ENCODE measurements at places on chromosomes 12 and 14.

DNA sequence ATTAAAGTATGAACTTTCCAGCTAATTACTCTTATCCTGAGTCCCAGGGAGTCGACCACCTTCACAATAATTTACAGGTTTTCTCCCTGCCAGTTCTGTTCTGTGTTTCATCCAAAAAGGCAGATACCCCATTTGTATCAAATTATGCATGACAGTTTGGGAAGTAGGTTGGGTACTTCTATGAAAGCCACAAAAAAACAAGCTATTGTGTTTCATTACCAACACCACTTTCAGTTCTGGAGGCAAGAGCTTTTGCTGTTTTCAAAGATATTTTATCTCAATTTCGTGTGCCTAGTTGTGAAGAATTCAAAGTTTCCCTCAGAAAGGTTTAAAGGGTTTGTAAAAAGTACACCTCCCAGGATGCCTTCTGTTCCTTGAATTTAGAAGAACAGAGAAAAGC lies 557.4 kb downstream of the FLRT2 start:
- DNase-seq, result no peak

- DNase-seq, result no peak
Observed at GRCh38 chr12:117393656-117394055, 32.2 kb upstream of the NOS1 start.

DNA sequence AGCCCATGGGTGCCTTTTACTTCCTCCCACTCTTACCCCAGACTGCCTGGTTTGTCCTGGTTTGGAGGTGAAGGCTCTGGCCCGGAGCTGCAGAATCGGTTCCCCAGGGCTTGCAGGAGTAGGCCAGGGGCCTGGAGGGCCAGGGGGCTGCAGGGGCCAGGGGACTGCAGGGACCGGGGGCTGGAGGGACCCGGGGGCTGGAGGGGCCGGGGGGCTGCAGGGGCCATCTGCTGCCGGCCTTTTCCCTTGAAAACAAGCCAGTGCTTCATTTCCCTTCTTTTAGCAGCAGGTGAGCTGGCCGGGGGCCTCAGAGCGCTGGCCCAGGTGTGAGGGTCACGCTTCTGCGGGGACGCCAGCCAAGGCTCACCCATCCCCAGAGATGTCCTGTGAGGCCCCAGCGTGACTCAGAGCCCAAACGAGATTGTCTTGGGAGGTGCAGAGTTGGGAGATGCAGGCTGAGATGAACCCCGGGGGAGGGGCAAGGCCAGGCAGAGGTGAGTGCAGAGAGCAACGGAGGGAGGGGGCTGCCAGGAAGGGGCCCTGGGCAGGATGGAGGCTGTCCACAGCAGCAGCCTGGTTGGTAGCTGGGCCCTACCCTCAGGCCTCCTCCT lies 154.9 kb downstream of the KIF26A start:
- DNase-seq, result peak; percentile 2

DNA sequence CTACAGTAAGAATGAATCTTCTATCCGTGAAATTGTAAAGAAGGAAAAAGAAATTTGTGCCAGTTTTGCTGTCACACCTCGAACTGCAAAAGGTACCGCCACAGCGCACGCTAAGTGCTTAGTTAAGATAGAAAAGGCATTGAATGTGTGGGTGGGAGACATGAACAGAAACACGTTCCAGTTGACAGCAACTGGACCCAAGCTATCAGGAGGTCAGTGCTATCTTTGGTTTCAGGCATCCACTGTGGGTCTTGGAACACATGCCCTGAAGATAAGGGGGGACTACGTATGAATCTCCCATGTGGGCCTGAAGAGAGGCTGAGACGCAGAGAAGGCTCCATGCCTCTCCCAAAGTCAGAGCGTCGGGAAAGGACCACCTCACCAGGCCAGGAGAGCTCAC lies 9.8 kb downstream of the IFFO1 start:
- DNase-seq, result no peak

GRCh38 chr14:46404865-46405811 lies 246.4 kb downstream of the RPL10L start:
- DNase-seq, result no peak

DNA sequence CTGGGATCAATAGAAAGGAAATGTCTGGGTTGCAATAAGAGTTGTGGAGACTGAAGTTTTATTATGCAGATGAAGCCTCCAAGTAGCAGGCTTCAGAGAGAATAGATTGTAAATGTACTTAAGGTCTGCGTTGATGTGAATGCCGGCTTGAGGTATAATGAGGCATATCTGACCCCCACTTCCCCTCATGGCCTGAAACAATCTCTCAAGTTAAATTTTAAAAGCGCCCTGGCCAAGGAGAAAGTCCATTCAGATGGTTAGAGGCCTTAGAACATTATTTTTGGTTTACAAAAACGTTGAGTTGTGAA lies 28.3 kb upstream of the HIGD1C start:
- no peak for DNase-seq

- DNase-seq, result no peak
Observed at GRCh38 chr14:26959972-26960660, 362.3 kb upstream of the NOVA1 start.

GRCh38 chr12:6606331-6607131 lies 648 bp downstream of the CHD4 start:
- peak; percentile 49 for DNase-seq

DNA sequence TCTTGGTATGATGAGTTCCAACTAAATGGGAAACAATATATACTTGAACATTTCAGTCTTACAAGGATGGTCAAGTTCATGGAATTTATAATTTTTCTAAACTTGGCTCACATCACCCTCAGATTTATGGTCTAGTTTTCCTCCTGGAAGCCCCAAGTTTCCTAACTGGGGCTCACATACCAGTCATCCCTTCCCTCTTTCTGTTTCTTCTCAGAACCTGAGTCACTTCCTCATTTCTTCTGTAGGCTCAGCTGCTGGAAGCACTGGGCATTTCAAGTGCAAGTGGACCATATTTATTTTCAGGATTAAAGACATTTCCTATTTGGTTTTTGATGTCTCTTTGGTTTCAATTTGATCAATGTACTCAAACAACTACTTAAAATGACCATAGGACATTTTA lies 55.4 kb downstream of the GRIP1 start:
- DNase-seq, result no peak

- DNase-seq, result no peak
Observed at GRCh38 chr12:82665142-82665923, 21.4 kb upstream of the TMTC2 start.

DNA sequence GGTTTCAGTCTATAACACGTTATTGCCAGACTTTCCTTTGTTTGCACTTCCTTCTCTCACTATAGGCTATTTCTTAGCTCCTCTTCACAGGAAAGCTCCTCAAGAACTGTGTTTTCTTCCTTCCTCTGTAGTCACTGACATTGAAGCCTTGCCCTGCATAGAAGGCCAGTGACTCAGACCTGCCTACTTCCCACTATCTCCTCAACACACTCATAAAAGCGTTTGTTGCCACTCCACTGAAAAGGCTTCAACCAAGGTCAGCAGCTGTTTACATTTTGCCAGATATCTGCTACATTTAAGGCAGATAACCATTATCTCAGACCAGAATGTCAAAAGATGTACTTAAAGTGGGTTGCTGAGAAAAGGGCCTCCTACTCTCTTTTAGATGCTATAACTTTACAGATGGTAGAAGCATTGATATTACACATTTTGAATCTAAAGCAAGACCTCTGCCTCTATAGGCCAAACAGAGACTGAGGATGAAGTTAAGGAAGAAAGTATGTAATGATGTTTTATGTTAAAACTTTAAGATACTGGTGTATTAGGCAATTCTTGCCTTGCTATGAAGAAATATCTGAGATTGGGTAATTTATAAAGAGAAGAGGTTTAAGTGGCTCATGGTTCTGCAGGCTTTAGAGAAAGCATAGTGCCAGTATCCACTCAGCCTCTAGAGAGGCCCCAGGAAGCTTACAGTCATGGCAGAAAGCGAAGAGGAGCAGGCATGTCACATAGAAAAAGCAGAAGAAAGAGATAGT lies 233.3 kb upstream of the FLRT2 start:
- DNase-seq, result no peak

DNA sequence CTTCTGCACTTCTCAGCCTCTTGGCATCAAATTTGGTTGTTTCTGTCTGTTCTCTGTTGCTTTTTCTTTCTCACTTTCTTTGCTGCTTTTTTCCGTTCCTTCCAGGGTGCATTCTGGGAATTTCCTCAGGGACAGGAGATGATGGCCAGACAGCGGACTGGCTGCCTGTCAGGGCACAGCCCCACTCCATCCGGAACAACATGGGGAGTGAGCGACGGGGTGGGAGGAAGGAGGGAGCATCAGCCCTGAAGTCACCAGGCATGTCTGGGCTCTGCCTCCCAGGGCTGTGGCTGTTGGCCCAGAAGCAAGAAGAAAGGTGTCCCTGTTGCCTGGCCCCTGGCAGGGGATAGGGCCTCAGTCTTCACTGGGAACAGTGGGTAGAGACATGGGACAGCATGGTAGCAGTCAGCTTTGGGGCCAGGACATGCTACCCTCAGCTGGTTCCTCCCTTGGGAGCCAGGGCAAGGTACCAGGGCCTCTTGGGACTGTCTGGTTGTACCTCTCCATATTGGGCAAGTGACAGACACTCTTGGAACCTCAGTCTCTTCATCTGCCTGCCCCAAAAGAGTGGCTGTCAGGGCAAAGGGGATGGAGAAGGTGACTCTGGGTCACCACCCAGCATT lies 8.6 kb downstream of the PGF start:
- DNase-seq, result no peak

GRCh38 chr12:115776399-115776798 lies 501.1 kb downstream of the MED13L start:
- DNase-seq, result no peak

DNA sequence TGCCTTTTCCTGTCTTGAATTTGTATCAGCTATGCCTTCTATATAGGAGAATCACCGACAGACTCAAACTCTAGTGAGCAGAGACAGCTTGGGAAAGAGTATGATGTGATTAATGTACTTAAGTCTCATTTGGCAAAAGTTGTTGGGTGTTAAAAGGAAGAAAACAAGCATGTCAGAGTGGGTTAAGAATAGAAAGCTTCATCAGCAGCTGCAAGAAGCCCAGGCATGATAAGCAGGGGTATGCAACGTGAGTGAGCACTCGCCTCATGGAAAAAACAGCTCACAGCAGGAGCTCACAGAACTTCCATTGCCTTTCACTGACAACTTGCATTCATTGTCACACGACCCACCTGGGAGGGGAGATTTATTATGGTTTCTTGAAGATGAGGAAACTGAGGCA lies 35.9 kb upstream of the WNK1 start:
- DNase-seq, result no peak

DNA sequence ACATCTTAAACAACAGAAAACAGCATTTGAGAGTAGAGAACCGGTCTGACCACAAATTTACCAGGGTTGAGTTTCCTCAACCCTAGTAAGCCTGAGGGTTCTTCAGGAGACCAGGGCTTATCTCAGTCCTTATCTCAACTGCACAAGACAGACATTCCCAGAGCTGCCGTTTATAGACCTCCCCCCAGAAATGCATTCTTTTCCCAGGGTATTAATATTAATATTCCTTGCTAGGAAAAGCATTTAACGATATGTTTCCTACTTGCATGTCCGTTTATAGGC lies 12.3 kb downstream of the TMEM117 start:
- no peak for DNase-seq

All from T-helper 1 cell (primary cell).